Muscle of arm (tissue), 14 donors: ENCODE measurements at places on chromosomes 7 and 10.

- no peak for DNase-seq
Measured at GRCh38 chr7:88455696-88456095, 149.0 kb upstream of the STEAP4 start.

- DNase-seq = no peak
Measured at GRCh38 chr10:106495931-106496330, 668.6 kb downstream of the SORCS1 start.

DNA sequence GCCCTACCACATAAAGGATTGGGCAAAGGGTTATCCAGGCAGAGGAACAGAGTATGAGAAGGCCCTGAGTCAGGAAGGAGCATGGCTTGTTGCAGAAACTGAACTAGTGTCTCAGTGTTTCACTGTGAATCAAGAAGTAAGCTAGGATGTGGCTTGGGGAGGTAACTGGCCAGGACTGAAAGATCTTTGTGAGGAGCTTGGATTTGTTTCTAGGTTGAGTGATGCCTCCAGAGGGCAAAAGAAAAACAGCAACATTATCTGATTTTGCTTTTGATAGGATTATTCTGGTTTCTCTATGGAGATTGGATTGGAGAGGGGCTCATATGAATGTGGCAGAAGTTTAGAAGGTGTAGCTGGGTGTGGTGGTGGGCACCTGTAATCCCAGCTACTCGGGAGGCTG, 137.9 kb upstream of the HDAC9 start:
- no peak for DNase-seq

- no peak for DNase-seq
Measured at GRCh38 chr7:116933465-116933864, 19.8 kb upstream of the ST7 start.

- peak; percentile 88 for DNase-seq
Measured at GRCh38 chr10:4344492-4344994, 481.5 kb upstream of the AKR1E2 start.

DNA sequence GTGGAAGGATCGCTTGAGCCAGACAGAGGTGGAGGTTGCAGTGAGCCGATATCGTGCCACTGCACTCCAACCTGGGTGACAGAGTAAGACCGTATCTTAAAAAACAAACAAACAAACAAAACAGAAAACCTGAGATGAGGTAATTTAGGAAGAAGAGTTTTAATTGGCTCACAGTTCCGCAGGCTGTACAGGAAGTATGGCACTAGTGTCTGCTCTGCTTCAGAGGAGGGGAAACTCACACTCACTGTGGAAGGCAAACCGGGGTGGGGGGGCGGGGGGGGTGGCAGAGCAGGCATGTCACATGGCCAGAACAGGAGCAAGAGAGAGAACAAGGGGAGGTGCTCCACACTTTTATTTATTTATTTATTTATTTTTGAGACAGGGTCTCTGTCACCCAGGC, 5.1 kb downstream of the UBE2D4 start:
- DNase-seq = no peak

DNA sequence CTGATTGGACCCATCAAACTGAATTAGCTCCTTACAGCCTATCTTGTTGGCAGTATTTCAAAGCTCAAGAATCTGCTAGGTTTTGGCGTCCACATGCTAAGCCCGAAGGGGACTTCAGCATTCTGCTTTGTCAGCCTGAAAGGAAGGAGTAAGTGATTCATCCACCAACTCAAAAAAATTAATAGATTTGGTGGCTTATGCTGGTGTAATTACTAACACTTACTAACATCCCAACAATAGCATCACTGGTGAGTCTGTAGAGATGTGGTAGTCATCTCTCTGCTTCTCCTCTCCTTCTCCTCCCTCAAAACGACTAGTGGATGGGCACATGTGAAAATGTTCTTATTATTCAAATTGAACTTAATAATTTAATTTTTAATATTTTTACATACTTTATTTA, 53.8 kb upstream of the EGR2 start:
- DNase-seq = no peak

DNA sequence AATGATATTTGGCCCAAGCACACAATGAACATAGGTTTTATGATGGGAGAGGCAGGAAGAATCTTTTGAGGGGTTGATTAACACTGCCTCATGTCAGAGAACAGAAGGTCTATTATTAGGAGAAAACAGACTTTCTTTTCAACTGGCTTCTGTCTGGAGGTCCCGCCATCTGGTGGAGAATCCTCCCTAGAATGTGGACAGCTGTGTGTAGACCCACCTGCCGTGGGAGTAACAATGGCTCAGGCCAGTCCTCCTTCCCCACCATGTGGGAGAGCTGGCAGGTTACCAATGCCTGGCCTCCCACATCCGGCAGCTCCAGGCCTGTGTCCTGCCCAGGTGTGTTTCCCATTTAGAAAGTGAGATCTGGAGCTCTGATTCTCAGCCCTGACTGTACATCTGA, 70.4 kb upstream of the AOAH start:
- no peak for DNase-seq

DNA sequence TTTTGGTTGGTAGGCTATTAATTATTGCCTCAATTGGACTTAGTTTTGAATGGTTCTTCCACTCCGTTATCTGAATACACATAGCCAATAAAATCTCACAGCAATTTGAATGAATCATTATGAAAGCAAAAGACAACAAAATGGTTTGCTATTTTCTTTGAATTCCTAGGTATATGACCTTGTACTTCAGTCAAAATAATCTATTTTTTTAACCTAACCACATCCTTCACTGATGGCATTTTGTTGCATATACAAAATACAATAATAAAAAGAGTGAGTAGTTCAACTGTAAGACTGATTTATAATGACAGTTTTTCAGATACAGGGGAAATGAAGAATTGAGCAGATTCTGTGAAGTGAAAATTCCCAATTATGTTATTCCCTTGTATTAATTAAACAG, 433.1 kb downstream of the HTR7 start:
- no peak for DNase-seq
